AG04450 (cell line): ENCODE measurements at places on chromosomes 2 and 18.

DNA sequence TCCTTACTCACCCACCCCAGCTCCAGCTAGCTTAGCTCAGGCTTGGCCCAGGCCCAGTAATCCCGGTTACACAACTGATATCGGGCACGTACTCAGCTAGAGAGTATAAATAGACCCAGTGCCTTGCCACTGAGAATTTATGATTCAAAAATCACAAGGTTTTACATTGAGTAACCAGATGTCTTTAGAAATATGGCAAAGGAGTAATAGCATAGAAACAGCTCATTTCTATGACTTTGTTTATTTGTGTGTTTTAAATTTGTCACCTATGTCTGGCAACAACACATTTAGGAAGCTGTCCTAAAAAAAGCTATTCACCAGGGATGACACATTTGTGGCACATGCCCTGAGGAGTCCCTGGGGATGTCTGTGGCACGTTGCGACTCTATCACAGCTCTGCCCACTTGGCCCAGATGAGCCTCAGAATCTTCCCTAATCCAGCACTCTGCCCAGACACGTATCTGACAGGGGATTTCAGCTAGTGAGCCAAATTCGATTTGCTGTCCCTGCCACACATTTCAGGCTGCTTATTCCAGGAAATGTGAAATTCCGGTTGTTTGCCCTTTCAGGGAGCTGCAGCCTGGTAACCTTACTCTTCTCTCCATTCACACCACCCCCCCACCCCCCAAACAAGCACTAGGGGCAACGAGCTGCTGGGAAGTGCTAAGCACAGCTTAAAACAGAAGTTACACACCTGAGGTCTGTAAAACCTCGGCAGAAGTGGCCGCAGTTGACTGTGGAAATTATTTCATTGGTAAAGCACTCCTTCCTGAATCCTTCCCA is 85.4 kb upstream of the ZCCHC2 start:
- DNase-seq = no peak

- no peak for DNase-seq
Observed at GRCh38 chr2:25337276-25337675, 4.4 kb downstream of the DNMT3A start.

- DNase-seq = no peak
Observed at GRCh38 chr18:22238036-22238435, 68.6 kb downstream of the GATA6 start.

GRCh38 chr18:74590671-74591070 is 7.0 kb upstream of the ZNF407 start:
- no peak for DNase-seq
